ENCODE measurements at places on chromosomes 5 and 9.

DNA sequence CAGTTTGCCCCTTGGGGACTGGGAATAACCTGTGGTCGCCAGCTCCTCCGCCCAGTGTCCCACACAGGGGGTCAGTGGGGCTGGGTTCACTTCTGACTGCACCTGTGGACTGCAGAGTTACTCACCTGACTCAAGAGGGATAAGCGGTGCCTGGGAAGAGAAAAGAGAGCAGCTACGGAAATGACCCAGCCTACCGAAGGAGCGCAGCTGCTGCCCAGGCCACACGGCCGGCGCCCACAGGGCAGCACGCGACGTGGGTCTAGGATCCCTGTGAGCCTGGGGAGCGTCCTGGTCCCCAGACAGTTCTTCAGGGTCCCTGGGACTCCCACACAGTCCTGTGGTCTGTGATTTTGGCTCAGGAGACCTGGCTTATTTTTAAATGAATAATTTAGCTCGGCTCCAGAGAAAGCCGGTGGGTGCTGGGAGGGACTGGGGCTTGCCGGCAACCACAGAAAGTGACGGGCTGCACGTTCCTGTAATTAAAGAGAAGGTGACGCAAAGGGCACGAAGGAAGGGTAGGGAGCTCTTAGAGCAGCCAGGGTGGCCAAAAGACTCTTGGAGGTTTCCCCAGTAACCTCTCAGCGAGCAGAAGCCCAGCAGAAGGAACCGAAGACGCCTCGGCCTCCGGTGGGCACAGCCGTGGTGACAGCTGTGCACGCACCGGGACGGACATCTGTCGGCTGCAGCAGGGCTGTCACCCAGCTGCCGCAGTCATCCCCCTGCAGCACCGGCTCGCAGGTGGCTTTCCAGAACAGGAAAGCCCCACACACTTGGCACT, 97.5 kb upstream of the FCN2 start:
- DNase-seq: no peak

DNA sequence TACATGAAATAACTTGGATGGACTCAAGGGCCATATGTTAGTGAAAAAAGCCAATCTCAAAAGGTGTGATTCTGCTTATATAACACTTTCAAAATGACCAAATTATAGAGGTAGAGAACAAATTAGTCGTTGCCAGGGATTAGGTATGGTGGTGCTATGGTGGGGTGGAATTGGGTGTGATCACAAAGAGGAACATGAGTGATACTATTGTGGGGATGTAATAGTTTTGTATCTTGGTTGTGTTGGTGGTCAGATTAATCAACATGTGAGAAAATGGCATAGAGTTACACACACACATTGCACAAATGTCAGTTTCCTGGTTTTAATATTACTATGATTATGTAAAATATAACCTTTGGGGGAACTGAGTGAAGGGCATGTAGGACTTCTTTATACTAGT, 31.9 kb downstream of the CAMK4 start:
- peak; percentile 21 for DNase-seq

- no peak for DNase-seq
These were observed 64.2 kb upstream of the IRX1 start for GRCh38 chr5:3531320-3531986.

DNA sequence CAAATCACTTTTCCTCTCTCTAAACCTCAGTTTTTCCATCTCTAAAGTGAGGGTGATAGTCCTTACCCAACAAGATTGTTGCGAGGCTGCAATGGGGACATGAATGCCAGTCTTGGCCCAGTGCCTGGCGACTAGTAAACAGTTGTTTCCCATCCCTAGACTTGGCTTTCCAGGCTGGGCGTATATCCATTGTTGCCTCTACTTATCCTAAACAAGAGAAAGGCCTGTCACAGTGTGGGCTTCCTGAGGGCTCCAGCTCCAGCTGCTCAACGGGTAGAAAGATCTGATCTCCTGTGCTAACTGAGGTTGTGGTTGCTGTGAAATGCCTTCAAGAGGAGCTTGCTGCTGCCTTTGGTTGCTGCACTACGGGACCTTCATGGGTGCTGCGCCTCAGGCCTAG, 142.0 kb downstream of the NSG2 start:
- DNase-seq: no peak

DNA sequence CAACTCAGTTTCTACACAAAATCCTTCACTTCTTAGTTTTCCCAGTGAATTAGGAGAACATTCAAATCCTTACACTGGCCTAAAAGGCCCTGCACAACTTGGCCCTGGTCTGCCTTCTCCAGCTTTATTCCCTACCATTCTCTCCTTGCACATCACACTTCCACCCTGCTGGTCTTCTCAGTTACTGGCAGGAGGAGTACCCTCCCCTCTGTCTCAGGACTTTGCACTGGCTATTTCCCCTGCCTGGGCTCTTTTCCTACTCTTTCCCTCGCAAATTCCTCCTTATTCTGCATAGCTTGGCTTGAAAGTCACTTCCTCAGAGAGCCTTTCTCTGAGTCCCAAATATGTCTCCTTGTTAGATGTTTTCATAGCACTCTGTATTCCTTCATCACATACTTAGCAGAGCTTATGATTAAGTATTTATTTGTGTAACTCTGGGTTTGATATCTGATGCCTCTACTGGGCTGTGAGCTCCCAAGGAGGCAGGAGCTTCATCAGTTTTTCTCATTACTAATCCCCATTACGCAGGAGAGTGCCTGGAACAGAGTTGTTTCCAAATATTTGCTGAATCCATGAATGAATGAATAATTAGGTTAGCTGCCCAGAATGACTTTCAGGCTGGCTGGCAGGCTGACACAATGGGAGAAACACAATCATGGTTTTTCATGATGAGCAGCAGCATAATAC, 159.8 kb upstream of the KLF9 start:
- no peak for DNase-seq

DNA sequence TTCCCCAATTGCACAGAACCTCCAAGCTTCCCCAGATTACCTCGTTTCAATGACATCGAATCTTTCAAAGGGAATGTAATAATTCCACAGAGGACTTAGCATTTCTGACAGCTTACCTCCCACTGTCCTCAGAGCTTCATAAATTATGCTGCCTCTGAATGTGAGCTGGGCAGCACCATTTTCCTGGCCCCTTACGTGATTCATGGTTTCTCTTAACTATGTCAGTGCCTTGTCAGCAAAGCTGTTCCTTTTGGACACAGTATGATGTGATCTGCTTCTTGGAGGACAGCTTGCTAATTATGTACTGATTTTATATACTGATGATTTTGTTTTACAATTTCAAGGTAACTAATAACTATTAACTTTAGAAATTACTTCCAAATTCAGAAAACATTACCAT, 27.7 kb upstream of the SSBP2 start:
- DNase-seq: no peak

DNA sequence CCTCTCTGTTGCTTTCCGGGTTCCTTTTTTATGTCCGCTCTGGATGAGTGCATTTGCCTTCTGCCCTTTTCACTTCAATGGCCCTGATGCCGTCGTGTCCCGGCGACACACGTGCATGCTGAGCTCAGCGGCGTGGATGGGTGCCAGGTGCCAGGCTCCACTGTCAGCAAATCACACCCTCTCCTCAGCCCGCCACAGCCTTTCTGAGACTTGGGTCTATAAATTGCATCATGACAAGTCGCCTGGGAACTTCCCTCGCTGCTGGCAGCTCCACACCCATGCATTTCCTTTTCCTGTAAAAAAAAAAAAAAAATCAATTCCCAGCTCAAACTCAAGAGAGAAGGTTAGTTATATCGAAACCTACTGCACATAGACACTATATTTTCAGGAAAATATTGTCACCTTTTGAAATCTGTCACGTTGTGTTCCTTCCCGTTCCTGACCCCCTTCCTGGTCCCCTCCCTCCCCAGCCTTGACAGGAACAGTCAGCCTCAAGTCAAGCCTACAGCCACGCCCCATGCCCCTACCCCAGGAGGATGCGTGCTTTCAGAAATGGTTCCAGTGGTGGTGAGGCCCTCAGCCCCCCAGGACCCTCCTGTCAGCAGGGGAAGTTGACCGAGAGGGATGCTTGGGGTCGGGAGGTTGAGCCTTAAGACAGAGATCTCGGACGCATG, 110.3 kb upstream of the PTCH1 start:
- peak; percentile 73 for DNase-seq

- DNase-seq: no peak
These were observed 187.0 kb upstream of the TRPM3 start for GRCh38 chr9:71308454-71308853.

DNA sequence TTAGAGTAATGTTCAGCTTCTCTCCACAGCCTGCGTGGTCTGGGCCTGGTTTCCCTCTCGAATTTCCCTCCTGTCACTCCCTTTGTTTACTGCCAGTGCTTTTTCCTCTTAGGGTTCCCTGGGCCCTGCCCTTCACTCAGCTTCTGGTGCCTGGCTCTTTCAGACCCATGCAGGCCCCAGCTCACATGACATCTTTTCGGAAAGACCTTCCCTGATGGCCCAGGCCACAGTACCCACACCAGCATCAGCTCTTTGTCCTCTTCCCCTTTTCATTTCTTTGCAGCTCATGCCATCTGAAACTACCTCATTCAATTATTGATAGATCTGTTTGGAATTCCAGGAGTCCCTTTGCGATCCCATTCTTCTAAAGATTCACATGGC, 68.1 kb upstream of the ABL1 start:
- DNase-seq: no peak

- no peak for DNase-seq
These were observed 12.6 kb downstream of the TRIM23 start for GRCh38 chr5:65611524-65611923.

- no peak for DNase-seq
These were observed 58.3 kb upstream of the AFAP1L1 start for GRCh38 chr5:149213264-149213880.

- DNase-seq: no peak
These were observed 59.0 kb upstream of the BARX1 start for GRCh38 chr9:94014066-94014654.
